GM04503 (cell line): ENCODE measurements at places on chromosomes 2 and 18.

DNA sequence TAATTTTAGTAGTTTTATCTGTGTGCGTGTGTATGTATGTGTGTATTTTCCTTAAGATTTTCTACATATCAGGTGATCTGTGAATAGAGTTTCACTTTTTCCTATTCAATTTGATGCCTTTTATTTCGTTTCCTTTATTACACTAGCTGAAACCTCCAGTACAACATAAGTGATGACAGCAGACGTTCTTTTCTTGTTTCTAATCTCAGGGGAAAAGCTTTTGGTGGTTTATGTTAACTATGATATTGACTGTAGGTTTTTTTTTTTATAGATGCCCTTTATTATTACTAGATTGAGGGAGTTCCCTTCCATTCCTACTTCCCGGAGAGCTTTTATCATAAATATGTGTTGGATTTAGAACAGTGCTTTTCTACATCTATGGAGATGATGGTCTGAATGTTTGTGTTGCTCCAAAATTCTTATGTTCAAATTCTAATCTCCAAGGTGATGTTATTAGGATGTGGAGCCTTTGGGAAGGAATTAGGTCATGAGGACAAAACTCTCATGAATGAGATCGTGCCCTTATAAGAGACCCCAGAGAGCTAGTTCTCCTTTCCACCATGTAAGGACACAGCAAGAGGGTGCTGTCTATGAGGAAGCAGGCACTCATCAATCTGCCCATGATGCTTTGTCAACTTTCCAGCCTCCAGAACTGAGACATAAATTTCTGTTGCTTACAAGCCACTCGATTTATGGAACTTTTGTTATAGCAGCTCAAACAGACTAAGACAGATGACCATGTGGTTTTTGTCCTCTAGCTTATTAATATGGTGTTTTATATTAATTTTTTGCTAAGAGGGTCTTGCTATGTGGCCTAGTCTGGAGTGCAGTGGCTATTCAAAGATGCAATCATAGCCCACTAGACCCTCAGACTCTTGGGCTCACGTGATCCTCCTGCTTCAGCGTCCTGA, 5.9 kb upstream of the RHBDD1 start:
- no peak for DNase-seq

DNA sequence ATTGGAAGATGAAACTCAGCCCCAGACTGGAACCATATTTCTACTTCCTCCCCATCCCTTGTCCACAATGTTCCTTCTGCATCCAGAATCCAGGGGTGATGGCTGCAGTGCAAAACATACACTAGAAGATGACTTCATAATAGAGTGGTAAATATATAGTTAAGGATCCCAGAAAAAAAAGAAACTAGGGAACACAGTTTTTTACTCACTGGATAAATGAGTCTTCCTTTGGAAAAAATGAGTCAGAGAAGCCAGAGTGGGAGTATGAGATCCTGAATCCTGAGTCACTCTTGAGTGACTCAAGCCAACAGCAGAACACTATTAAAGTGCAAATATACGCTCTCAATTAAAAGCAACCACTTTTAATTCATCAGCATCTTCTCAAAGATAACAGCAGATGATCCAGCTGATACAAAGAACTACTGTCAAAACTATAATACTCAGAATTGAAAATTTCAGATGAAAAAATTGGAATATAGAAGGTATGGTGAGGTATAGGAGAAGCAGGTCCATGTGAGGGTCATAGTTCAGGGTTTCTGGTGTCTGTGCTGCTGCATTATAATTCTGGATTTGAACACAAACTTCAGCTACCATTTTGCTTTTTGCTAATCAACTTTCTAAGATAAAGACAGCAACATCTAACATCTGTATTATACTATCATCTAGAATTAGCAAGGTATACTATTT, 987.2 kb upstream of the CDH2 start:
- DNase-seq = peak; percentile 77

- no peak for DNase-seq
These were observed 26.1 kb upstream of the PPP1R1C start for GRCh38 chr2:181959508-181959907.

GRCh38 chr2:171702781-171703556, 15.7 kb downstream of the DYNC1I2 start:
- DNase-seq = no peak

- DNase-seq = no peak
These were observed 179.7 kb downstream of the AGPS start for GRCh38 chr2:177572236-177572671.

DNA sequence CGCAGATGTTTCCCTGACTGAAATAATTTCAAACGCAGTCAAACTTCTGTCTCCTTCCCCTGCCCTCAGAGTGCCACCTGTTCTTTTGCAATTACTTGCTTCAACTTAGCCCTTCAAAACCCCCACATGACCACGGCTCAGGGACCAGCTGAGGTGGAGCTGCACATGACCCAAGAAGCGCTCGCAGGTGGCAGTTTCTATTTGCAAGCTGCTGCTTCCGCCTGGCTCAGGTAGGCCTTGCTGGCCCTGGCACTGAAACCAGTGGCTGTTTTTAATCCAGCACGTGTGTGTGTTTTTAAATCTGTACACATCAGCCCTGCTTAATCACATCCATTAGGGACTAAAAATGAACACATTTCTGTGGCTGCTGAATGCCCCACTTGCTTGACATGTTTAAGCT, 95.3 kb downstream of the CCDC93 start:
- DNase-seq = no peak

GRCh38 chr2:100000915-100001707, 141.3 kb downstream of the AFF3 start:
- no peak for DNase-seq

DNA sequence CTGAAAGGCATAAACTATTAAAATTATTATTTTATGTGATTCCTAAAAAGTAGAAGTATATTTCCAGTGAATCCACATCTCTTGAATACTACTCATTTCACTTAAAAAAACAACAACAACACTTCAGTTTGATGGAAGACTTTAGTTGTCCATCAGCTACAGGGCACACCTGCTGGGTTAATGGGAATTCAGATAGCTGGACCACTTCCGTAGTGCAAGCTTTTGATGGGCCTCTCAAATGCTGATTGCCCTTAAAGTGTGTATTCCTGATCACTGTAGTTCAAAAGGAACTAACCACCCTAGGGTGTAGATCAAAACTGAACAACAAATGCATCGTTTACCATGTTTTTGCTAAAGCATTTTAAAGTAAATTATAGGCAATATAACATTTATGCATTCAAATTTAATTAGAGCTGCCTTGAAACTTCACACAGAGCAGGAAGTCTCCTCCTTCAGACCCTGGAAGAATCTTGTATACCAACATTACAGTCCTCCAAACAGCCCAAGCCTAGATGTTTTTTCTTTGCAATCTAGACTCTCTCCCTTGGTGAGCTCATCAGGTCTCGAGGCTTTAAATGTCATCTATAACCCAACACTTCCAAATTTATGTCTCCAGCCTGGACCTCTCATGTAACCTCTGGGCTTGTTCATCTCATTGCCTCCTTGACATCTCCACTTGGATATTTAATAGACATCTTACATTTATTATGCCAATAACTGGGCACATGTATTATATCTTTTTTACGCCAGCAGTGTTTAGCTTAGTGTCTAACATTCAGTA, 510.1 kb upstream of the SLC39A10 start:
- DNase-seq = no peak

- no peak for DNase-seq
These were observed 20.8 kb downstream of the CRIM1 start for GRCh38 chr2:36376319-36376765.

GRCh38 chr2:202064171-202064880, 8.7 kb upstream of the KIAA2012 start:
- DNase-seq = peak; percentile 50

DNA sequence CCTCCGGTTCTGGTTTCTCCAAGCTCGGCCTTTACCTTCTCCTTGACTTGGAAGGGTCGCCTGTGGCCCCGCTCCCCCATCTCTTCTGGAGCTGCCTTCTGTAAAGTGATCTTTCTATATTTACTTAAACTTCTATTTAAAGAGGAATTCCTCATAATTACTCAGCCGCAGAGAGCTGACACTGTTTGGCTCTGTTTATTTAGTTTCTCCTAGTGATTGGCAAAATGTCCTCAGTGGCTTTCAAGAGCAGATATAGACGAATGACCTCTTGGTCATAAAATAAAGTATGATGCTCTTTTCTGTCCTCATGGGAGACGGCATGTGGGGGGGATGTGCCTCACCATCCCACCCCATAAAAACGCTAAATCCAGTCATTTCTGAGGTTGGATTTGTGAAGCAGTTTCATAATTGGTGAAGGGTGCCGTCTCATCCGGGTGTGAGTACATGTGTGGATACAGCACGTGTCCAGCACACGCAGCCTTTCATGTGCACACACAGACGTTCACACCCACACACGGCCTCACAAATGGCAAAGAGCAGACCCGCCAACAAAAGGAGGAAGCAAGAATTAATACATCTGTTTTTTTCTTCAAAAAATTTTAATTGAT, 43.4 kb upstream of the SMAD7 start:
- DNase-seq = peak; percentile 89

DNA sequence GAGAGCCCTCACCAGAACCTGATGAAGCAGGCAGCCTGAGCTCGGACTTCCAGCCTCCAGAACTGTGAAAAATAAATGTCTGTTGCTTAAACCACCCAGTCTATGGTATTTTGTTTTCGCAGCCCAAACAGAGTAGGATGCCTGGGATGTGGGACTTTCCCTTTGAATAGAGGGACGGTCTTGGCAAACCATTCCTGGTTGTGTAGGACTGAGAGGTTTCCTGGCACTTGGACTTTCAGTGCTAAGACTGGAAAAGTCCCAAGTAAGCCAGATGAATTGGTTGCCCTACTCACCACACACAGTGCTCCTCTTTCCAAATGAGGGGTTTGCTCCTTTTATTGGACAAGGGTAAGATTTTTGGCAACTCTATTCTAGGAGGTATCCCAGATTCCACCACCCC, 46.8 kb upstream of the ACMSD start:
- DNase-seq = no peak

DNA sequence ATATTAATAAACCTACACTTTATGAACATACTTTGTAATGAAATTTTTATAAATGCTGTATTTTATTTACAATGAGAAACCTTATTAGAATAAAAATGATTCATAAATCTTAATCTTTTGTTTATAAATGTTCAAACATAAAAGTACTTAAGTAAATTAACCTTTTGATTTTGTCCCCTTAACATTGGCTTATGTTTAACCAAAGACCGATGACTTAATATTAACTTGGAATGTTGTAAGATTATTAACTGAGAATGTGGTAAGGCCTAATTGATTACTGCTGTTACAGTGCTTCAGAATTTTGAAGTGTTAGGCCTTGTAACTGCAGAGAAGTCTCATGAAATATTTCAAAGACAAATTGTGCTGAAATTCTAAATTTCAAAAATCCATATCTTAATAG, 5.7 kb downstream of the CPS1 start:
- no peak for DNase-seq

DNA sequence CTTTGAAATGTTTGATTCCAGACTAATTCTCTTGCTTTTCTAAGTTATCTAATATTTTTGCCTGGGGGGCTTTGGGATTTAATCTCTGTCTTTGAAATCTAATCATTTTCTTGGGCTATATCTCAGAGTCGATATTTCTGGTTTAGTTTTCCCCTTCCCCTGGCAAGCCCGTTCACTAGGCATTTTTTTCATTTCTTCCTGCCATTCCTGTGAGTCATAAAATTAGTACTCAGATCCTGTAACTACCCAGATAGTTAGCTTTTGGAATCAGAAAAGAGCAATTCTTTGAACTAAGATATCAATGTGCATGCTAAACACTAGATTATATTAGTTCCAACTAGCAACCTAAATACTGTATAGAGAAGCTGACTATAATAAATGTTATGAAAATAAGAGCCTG, 29.4 kb upstream of the RNF149 start:
- DNase-seq = no peak

DNA sequence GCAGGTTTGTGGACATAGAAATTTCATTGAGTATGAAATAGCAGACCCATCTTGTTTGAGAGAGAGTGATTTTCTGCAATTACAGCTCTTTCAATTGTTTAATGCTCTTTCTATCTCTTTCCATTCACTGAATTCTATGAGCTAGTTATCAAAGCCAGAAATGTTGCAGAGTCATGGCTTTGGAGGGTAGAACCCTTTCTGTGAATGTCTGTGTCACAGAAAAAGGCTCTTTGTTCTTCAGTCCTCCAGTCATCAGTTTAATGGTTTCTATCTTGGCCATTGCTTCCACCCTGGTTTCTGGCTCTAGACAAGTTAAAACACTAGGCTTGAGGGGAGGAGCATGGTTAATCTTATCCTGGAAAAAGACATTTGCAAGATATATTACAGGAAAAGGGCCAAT, 655.0 kb downstream of the STK39 start:
- DNase-seq = no peak

DNA sequence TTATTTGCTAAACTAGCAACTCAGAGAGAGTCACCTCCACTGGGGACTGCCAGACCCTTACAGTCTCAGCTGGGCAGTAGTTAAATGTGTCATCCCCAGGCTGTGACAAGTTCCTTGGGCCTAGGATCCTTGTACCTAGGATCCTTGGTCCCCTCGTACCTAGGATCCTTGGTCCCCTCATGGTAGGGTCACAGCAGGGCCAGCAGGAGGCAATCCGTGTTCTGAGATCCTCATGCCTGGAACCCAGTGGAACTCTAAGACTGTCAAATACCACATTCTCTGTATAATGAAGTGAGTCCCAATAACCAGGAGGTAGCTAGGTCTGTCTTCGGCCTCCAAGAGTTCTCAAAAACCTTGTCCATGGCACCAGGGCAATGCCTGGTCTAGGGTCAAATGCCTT, 60.8 kb downstream of the LYPD6B start:
- DNase-seq = no peak

DNA sequence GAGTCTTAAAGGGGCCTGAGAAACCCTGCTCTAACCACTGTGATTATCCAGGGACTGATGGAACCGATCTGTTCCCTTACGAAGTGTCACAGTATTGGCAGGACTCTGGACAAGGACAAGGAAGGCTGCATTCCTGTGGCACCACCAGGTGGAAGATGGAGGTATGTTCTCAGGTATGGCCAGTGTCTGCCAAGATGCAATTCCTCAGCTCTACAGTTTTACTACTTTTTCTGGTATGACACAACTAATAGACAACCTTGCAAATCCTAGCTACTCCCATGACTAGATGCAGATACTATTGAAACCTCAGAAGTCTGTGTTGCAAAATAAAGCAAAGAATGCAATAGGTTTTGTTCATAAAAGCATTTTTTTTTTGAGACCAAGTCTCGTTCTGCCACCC, 14.6 kb downstream of the RAB31 start:
- DNase-seq = no peak

DNA sequence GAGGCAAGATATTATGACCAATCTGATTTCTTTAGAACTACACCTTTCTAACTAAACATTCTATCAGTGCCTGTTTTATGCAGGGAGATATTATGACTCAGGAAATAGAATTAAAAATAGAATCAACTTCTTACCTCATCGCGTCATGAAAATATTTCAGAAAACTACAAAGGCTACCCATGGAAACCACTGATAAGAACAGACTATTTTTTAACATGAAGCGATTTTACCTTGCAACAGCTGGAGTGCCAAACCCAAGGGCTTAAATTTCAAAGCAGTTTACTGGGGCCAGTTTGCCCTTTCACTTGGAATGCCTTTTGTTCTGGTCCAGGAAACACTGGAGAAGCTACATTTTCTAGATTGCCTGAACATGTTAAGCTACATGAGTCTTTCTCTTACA, 304.8 kb upstream of the CCDC68 start:
- no peak for DNase-seq

GRCh38 chr18:80147418-80148325, 38.6 kb downstream of the ADNP2 start:
- no peak for DNase-seq

GRCh38 chr2:71530641-71531332, 77.4 kb downstream of the DYSF start:
- no peak for DNase-seq
